MV-4-11 (cell line): ENCODE measurements at places on chromosomes 16 and 17.

- peak; percentile 73 for DNase-seq
Observed at GRCh38 chr17:75131278-75132017, at the start of gene NT5C. Gene NT5C, minus strand, starts transcription at chr17:75131742. Its CDS starts 35 bp downstream, at chr17:75131707.

DNA sequence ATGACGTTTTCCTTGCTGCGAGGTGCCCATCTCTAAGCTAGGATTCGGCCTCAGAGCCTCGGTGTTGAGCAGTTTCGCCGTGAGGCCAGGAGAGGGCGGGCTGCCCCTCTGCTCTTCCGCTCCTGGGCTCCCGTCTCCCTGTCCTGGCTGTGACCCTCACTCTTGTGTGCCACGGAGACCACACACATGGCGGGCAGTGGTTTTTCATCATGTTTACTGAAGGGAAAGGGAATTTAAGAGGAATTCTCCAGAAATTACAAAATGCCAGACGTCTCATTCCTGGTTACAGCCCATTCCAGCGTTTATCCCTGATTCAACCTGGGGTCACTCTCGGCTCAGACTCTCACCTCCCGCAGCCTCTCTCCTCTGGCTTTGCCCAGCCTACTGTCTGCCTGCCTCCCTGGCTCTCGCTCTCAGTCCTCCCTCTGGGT is 96.8 kb upstream of the ELAC2 start:
- no peak for DNase-seq

DNA sequence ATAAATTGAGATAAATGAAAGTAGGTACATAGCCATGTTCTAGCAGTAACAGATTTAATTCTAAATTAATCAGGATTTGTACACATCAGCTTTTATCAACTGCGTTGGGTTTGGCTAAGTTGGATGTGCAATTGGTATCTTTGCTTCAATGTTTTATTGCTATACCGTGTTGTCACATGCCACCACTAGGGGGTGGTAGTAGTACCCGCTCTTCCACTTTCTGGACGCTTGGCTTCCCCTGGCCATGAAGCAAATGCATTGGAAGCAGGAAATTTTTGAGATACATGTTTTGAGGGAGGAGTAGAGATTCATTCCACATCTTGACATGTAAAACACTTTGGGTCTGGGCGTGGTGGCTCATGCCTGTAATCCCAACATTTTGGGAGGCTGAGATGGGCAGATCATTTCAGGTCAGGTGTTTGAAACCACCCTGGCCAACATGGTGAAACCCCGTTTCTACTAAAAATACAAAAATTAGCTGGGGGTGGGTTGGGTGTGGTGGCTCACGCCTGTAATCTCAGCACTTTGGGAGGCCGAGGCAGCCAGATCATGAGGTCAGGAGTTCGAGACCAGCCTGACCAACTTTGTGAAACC is 58.6 kb downstream of the EMP2 start:
- peak; percentile 64 for DNase-seq

- no peak for DNase-seq
Observed at GRCh38 chr16:84048871-84049270, 6.3 kb upstream of the SLC38A8 start.

- DNase-seq, result no peak
Observed at GRCh38 chr17:72580321-72581127, 459.7 kb downstream of the SOX9 start.

DNA sequence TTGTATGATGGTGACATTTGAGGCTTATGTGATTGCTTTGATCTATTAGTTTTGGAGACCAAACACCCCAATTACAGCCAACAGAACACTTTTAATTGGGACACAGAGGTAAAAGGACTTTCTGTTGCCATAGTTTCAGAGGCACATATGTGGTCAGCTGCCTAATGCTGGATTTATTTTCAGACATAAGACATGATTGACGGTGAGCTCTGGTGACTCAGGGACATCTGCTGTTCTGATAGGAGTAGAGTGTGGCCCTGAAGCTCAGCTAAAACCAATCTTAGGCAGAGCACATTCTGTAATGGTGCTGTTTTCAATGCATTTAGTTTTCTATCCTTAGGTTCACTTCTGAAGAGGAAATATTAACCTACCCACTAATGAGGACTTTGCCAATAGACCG is 247.1 kb downstream of the UTP18 start:
- no peak for DNase-seq

GRCh38 chr16:88505405-88506082 is 52.5 kb downstream of the ZFPM1 start:
- no peak for DNase-seq

DNA sequence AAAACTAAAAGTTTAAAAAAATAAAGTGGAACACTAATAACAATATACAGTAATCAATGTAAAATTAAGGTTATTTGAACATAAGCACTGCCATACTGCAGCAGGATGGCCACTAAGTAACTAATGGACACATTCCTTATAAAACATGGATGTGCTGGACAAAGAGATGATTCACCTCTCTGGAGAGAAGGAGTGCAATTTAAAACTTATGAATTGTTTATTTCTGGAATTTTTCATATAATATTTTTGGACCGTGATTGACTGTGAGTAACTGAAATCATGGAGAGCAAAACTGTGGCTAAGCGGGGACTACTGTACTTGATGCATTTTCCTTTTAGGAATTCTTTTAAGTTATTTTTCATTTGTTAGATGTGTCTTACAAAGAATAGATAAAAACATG is 21.8 kb downstream of the CBFB start:
- no peak for DNase-seq

- no peak for DNase-seq
Observed at GRCh38 chr17:49918591-49918990, 50.4 kb upstream of the DLX4 start.

- no peak for DNase-seq
Observed at GRCh38 chr17:61715348-61715747, 124.3 kb upstream of the NACA2 start.

- no peak for DNase-seq
Observed at GRCh38 chr16:31332544-31332943, 22.4 kb upstream of the ITGAX start.

DNA sequence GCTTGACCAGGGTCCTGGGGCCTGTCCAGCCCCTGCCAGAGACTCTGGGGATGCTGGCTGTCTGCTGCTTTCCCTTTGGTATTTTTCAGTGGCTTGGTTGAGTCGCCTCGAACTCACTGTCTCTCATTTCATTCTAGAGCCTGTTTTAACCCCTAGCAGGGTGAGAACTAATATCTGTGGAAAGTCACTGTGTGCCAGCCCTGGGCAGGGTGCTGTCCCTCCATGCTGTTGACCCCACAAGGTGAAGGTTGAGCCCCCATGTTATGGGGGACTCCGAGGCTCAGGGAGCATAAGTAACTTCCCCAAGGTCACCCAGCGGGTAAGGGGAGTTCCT is 33.0 kb downstream of the DCAKD start:
- DNase-seq, result no peak

DNA sequence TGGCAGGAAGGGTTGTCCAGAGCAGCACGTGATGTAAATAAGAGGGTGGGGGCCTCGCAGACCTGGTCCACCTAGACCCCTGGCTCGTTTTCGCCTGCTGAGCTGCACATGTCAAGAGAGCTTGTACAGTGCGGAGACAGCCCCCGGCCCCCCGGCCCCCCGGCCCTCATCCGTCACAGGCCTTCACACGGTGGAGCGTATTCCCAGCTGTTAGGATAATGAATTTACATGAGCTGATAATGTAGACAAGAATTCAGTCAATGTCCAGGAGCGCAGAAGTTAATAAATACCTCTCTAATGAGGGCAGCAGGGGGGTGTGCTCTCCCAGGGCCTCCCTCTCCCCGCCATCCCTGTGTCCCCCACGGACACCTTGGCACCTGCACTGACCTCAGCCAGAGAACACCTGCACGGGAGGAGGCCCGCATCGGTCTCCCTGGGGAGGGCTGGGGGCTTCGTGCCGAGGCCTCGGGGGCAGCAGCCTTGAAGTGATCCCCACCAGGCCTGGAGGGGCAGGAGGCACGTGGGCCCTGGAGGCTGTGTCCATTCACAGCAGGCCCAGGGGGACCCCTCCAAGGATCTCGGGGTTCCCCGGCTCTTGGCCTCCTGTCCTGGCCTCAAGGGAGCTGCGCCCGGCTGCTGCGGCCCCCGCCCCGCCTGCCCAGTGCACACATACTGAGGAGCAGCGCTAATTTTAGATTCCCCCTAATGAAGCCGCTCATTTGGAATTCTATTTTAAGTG is 14.6 kb downstream of the GSE1 start:
- no peak for DNase-seq

GRCh38 chr17:30337393-30337999 is 3.6 kb upstream of the TMIGD1 start:
- DNase-seq, result no peak

- DNase-seq, result no peak
Observed at GRCh38 chr16:86457501-86458148, 52.7 kb upstream of the FOXF1 start.

- DNase-seq, result no peak
Observed at GRCh38 chr16:70254180-70254964, 2.6 kb upstream of the EXOSC6 start.

- no peak for DNase-seq
Observed at GRCh38 chr17:18019838-18020154, 19.2 kb downstream of the ATPAF2 start.

DNA sequence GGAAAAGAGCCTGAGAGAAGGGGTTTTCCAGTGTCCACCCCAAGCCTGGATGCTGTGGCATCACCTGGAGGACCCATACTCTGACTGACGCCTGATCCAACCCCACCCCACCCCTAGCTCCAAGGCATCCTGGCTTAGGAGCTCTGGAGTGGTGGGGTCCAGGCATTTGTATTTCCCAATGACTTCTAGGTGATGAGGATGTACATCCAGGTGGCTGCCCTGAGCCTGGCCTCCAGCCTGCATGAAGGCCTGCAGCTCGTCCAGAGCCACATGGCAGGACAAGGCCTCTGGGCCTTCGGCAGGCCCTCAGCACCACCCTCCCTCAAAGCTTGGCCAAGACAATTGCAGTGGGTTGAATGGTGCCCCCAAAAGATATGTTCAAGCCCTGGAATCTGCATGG is 347.5 kb downstream of the C16orf95 start:
- DNase-seq, result no peak

GRCh38 chr16:85765211-85765610 is 14.3 kb upstream of the C16orf74 start:
- DNase-seq, result no peak

- peak; percentile 10 for DNase-seq
Observed at GRCh38 chr17:42704837-42705494, 22.6 kb downstream of the CNTNAP1 start.

- no peak for DNase-seq
Observed at GRCh38 chr17:49549691-49550678, 25.7 kb upstream of the NXPH3 start.

DNA sequence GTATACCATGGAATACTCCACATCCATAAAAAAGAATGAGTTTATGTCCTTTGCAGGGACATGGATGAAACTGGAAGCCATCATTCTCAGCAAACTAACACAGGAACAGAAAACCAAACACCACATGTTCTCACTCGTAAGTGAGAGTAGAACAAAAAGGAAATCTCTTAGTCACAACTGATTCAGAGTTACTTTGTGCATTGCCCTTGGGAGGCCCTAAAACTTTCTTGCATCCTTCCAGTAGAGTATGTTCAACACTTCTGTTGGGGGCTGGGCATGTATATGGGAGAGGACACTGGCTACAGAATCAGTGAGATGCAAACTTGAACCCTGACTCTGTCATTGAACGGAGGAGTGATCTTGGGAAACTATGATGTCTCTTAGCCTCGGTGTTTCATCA is 147.4 kb upstream of the IRX5 start:
- DNase-seq, result no peak

DNA sequence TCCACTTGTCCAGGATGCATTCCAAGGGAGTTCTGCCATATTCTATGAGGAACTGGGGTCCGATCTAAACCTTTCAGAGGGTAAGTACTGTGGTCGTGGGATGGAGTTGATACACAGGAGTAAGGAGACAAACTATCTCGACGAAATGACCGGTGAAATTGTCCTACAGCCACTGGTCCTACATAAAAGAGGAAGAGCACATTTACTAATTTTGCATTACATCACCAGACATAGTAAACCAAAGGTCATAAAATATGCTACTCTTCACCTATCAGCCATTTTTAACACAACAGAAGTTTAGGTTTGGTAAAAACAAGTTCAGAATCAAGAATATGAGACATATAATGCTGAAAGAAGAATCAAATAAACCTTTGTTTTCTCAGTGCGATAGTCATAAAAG is 8.1 kb downstream of the HSF5 start:
- no peak for DNase-seq

GRCh38 chr17:11506635-11507034 is 91.6 kb upstream of the DNAH9 start:
- DNase-seq, result peak; percentile 43

- DNase-seq, result no peak
Observed at GRCh38 chr17:35073183-35073790, 9.8 kb upstream of the RFFL start.

- no peak for DNase-seq
Observed at GRCh38 chr16:73033271-73033998, 14.5 kb downstream of the ZFHX3 start.

DNA sequence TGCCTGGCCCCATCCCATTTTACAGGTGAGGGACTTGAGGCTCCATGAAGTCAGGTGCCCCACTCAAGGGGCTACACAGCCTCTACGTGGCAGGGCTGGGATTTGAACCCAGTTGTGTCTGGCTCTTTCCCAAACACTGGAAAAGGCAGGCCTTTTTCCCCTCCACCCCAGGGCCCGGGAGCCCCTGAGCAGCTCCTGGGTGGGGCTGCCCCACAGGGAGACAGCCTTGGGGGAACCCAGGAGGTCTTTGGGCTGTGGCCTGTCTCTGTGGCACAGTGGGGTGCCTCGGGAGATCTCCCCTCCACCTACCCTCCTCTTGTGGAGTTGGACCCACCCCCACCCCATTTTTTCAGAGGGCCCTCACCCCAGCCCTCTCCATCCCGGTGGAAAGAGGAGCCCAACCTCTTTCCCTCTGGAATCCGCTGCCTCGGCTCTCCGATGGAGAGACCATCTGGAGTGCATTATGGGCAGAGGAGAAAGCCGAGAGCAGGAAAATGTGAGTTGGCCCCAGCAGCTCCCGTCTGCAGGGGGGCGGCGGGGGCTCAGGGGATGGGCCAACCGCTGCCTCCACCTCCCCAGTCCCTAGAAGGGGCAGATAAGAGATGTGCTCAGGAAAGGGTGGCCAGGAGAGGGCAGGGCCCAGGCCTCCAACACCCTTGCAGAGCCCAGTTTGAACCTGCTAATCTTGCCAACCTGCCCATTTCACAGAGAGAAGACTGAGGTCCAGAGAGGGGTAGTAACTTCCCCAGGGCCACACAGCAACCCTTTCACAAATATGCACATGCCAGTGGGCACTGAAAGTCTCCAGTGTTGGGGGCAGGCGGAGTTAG is 15.4 kb upstream of the TMEM92 start:
- no peak for DNase-seq

GRCh38 chr17:8762012-8762411 is 3.7 kb upstream of the SPDYE4 start:
- DNase-seq, result no peak

DNA sequence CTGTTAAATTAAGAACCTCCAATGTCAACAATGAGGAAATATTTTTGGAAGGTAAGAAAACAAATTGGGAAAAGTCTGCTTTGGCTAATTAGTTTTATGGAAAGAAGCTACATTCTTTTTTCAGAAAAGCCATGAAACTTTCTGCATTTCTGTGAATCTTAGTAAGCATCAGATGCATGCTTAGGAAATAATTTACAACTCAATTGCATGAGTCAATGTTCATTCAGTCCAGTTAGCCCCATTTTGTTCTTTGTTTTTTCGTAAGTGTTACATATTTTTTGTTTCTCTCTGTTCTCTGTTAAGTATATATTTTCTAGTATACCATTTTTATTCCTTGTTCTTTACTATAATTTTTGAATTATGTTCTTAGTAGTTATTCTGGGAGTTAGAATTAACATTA is 195.2 kb upstream of the KIF2B start:
- no peak for DNase-seq

GRCh38 chr16:13305019-13305755 is 403.8 kb downstream of the SHISA9 start:
- DNase-seq, result no peak
